ENCODE measurements at places on chromosomes 6 and 20.

DNA sequence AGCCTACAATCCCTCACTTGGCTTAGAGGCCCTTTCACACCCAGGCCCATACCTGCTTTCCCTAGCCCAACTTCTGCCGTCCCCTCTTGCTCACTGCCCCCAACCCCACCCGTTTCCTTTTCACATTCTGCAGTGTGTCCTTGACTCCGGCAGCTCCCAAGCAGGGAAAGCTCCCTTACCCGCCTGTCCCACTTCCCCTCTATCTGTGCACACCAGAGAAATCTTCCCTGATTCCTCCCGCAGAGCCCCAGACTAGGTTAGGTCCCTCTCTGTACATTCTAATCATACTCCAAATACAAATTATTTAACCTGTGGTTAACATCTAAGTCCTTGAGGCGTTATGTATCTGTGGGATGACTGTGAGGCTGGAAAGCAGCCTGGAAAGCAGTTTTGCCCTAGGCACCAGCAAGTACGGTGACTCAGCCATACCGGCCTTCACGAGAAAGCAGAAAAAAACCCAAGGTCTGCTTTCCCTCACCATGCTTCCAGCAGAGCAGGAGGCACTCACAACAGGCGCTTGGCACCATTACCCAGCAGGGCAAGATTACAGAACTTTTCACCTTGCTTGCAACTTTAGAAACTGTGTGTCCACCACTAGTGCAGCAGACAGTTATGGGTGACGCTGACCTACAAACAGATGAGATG is 22.3 kb downstream of the ELOVL5 start:
- DNase-seq: no peak

- no peak for DNase-seq
These were observed 299.6 kb downstream of the TAF4 start for GRCh38 chr20:61765871-61766654.

DNA sequence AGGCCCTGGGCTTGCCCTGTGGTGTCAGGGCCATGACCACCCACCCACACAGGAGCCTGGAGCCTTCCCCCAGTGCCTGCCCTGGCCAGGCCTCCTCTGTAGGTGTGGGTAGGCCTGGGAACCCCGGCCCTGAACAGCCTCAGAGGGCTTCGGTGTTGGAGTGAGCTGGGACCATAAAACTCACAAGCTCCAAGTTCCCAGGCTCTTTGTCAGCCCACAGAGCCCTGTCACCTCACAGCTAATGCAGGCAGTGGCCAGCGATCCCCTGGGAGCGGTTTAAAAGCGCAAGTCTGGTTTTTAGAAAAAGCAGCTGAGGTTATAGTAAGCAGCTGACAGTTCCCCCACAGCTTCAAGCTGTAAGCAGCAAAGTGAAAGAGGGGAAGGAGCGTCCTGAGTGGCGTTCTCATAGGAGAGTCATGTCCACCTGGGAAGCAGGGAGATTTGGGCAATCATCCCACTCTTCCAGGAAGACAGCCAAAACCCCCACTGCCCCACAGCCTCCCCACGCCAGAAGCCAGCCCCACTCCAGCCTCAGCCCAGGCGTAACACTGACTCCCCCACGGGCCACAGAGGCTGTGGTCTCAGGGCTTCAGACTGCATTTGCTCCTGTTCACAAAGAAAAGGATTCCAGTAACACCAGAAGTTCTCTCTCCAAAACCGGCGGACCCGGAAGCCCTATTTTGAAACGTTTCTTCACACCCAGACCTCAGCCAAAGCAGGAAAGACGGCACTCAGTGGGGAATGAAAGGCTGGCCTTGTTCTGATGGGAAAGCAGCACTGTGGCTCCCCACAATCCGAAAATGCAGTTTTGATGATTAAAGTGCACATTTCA is 34.3 kb upstream of the FOXC1 start:
- DNase-seq: no peak

- DNase-seq: no peak
These were observed 17.6 kb downstream of the SYTL3 start for GRCh38 chr6:158667360-158667981.

GRCh38 chr20:53760025-53760441 is 166.4 kb upstream of the ZNF217 start:
- DNase-seq: no peak

GRCh38 chr20:10648651-10649050 is 25.1 kb downstream of the JAG1 start:
- no peak for DNase-seq

DNA sequence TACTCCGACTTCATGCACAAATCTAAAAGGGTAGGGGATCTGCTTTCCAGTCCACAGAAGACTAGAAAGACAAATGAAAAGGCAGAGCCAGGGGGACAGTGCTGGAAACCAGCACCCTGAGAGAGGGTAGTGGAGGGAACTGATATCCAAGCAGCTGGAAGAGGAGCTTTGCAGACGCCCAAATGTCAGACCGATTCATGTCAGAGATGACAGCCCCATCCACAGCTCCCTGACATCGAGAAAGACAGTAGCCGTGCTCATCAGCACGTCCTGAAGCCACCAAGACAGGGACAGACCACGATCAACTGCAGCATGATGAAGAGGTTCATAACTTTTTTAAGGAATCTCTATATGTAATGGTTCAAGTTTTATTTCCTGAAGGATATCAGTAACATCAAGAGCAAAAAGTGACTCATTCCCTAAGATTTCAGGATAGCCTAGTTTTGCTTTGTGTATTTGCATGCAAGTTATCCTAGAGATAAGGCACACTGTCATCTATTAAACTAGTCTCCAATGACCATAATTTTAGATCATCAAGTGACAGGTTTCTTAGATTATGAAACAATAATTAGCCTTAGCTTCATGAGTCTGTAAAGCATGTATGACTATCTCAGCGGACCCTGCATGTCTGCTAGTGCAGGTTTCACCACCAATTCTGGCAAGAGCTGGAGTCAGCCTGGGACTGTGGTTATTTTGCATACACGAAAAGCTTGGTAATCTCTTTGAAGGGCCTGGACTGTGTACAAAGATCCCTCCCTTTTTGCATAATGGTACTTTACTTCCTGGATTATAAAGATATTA is 43.0 kb downstream of the PRDM1 start:
- no peak for DNase-seq

DNA sequence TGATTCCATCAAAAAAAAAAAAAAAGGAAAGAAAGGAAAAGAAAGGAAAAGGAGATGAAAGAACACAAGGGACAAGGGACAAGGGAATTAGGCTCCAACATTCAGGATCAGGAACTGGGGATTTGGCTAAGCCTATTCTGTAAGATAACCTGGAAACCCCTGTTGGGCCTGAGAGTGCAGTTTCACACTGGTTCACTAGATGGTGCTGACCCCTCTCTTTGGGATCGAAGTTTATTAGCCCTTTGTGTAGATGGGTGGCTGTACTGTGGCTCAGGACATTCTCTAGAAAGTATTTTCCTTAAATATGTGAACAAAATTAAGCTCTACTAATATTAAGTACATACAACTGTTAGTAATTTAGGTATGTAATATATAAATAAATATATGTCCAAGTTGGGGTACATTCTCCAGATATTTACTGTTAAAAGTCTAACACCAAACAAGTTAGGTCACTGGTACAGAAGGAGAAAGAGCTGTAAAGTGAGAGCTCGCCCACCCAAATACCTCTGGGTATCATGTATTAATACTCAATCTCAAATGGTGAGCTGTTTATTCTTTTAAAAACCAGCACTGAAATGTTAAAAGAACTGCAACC is 6.3 kb downstream of the OR2A4 start:
- no peak for DNase-seq

GRCh38 chr6:32983964-32984621 is 15.7 kb downstream of the BRD2 start:
- no peak for DNase-seq
